ENCODE measurements at places on chromosomes 5 and 9. TPM values are rescaled to one million over a fixed set of nuclear protein-coding genes. Genes with fewer than 3 reads are reported as not detected.

STK32A gene
- total RNA-seq, result 16.7 TPM

IPPK gene
- total RNA-seq, result 18.0 TPM

FGF10 gene
- 1.3 TPM for total RNA-seq

FAM13B gene
- 41.7 TPM for total RNA-seq

CNOT8 gene
- 81.8 TPM for total RNA-seq

PTBP3 gene
- 85.3 TPM for total RNA-seq

DTWD2 gene
- total RNA-seq, result 7.2 TPM

GRCh38 chr9:34686231-34686630, 4.8 kb downstream of the CCL19 start:
- DNase-seq, result no peak

DNA sequence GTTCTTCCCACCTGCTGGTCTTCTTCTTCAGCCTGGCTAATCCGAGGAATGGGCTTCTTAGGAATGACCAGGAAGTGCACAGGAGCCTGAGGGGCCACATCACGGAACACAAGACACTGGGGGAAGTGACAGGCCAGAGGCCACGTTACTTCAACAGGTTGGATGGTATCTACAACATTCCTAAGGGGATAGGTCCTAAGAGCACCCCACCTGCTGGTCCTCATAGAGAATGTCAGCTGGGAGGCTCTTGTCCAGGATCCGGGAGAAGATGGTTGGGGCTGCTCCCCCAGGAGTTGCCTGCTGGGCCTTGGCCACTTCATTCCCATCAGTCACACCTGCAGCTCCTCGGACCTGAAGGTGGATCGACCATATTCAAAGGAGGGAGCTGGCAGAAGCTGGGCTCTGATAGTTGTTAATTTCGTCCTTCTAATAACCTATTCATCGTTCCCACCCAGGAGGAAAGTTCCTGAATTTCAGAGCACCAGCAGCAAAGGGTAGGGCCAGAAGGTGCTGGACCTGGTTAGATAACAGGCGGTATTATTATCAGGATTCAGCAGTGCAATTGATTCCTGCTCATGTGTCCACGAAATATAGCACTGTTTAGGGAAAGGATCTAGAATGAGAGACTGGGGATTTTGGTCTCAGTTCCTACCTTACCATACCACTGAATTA, 1.3 kb downstream of the HINT2 start:
- peak; percentile 46 for DNase-seq

- no peak for DNase-seq
Measured at GRCh38 chr5:83947763-83948162, 227.1 kb upstream of the HAPLN1 start.

DNA sequence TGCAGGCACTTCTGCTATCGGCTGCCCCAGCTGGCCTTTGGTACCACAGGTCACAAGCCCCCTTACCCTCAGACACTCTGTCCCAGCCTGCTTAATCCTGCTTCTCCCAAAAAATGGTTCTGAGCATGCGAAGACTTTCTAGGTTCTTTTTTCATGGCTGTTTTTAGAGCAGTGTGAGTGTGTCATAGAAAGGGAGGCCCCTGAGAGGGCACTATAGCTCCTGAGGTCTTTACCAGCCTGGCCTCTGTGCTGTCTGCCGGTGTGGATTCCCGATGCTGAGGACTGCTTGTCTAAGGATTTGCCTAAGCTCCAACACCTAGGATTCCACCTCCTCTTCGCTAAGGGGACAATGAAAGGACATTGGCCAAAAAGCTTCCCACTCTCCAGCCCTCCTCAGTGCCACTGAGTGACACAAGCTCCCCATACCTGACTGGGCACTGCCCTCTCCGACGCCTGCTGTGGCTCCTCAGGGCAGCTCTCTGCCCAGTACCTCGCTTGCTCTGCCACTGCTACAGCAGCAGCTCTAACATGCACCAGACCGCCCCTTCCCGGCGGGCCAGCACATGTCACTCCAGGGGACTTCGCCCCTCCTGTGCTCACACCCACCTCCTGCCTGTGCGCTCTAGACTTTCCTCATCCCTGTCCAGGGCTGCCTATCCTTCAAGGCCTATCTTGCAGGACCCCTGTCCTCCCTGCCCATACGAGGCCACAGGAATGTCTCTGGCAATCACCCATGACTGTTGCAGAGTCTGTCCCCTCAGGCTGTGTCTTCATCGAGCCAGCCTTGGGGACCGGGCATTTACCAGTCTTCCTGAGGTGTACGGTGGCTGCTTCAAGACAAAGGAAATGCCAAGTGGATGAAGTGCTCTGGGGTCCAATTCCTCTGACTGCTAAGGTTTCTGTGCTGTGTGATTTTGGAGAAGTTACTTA, 21.0 kb downstream of the MACROH2A1 start:
- DNase-seq, result no peak

DNA sequence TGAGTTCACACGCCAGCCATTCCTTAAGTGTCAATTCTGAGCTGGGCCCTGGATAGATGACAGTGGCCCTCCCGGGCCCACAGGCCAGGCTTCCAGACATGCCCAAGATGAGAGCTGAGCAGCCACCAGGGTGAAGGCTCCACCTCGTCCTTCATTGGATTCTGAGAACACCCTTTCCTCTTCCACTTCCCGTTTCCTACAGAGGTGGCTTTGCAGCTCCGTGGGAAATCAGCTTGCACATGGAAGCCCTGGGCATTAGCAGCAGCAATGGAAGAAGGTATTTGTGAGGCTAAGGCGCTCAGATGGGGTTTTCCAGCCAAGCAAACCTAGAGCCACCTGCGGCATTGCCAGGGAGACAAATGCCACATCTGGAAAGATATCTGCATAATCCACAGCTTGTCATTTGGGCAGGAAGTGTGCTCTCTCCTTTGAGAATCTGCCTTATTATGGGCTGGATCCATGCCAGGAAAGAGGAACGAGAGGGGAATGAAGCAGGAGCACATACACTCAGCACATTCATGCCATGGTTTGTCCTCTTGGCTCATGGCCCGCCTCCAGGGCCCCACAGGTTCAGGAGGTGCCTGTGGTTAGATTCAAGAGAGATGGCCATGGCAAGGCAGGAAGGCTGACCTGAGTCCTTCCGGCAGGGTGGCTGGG, 34.1 kb downstream of the CFAP77 start:
- no peak for DNase-seq

DNA sequence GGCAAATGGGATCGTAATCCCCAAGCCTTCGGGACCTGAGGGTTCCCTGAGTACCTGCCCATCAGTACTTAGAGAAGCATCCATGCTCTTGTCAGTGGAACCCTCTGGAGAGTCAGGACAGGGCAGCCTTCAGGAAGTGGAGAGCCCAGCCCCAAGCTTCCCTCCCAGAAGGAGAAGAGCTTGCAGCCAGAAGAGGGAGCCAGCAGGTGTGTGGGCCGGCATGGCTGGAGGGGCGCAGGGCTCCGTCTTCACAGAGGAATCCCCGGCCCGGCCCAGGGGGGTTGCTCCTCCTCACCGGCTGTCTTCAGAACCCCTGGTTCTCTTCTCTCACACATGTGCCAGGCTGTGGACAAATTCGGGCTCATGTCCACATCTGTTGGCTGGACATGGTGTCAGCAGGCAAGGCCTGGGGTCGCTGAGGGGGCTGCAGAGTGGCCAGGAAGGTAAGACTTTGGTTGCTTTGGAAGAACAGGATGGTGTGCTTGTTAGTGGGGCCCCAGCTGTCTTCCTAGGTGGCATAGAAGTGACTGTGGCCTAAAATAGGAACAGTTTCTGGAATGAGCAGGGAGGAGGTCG, 58.9 kb upstream of the RXRA start:
- no peak for DNase-seq

DNA sequence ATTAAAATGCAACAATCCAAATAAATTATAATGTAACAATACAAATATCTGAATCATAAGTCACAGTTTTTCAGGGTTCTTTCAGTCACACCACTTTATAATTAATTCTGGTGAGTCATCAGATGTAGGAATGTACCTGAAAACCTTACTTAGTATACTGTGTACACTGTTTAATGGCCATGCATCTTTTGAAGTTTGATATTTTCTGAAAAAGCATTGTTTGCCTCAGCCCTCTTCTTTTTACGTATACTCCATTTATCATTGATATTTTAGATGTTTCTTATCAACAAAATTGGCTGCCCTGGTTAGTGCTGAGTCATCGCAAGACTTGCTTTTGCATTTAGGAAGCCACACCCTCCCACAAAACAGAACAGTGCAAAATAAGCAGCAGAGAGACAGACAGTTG, 218.6 kb downstream of the PJA2 start:
- DNase-seq, result no peak

DNA sequence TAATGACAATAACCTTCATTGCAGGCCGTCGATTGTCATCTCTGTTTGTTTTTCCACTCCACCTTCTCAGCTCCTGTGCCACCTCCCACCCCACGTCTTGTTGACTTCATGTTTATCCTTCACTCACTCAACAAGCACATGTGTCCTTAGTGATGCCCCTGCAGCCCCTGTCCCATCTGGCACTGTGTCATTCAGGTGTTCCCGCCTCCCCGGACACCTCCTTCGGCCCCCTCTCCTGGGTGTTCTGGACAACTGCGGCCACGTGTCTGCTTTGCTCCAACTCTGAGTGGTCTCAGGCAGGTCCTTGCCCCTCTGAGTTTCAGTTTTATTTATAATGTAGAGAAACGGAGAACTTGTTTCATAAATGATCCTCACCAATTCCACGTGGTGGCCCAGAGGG, 91.0 kb upstream of the COL5A1 start:
- peak; percentile 26 for DNase-seq

DNA sequence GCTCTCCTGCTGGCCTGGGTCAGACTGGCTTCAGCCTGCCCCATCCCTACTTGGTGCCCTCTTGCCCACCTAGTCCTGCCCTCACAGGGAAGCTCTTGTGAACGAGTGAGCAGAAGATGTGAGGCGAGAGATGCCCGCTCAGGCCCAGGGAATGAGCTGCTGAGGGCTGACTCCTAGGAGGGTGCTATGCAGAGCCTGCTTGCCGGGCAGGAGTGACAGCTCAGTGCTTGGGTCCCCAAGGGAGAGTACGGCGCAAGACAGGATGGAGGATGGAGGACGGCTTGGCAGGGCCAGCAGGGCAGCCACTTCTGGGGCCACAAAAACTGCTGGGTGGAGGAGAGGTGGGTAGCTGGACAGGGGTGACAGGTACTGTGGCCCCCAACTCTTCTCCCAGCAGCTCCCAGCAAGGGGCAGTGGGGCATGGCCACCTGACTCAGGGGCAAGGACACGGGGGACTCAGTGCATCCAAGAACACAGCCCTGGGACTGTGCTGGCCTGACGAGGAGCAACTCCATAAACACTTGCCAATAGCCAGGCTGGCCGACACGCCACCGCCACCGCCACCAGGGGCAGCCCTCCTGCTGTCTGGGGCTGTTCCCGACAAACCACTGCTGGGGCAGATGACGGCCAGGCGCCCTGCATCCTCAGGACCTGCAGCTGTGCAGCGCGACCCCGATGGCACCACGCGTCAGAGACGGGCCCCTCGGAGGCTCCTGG, 55.6 kb upstream of the UBAC1 start:
- DNase-seq, result no peak

- no peak for DNase-seq
Measured at GRCh38 chr5:177550122-177550521, 4.2 kb downstream of the FAM193B start.

DNA sequence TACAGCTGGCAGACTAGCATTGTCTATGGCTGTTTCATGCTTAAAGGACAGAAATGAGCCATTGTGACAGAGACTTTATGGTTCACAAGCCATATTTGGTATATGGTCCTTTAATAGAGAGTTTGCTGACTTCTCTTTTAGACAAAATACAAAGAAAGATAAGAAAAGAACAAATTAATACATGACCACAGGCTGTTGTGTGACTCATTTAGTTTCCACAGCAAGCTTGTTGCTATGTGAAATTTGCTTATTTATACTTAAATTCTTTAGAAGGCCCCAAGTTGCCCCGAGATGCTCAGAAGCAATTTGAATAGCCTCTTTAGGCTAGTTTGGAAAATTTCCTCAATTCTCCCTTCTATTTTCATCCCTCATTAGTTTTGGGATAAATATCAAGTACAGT, 315.3 kb upstream of the RPS23 start:
- DNase-seq, result no peak

DNA sequence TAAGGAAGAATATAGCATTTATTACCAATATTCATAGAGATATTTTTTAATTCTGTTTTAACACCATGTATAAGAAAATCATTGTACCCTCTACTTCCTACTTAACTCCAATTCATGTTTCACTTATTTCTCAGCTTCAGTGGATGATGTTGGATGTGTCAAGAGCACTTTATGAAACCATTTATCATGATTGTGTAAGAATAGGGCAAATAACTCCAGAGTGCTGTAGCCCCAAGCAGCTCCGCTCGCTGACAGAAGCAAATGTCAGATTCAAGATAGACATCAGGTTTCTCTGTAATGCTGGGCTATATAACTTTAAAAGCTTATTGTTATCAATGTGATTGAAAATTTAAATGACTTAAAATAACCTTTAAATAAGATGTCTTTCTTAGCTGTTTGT, 50.4 kb downstream of the MAST4 start:
- DNase-seq, result no peak

GRCh38 chr5:32779754-32780415, 68.8 kb downstream of the NPR3 start:
- peak; percentile 39 for DNase-seq

DNA sequence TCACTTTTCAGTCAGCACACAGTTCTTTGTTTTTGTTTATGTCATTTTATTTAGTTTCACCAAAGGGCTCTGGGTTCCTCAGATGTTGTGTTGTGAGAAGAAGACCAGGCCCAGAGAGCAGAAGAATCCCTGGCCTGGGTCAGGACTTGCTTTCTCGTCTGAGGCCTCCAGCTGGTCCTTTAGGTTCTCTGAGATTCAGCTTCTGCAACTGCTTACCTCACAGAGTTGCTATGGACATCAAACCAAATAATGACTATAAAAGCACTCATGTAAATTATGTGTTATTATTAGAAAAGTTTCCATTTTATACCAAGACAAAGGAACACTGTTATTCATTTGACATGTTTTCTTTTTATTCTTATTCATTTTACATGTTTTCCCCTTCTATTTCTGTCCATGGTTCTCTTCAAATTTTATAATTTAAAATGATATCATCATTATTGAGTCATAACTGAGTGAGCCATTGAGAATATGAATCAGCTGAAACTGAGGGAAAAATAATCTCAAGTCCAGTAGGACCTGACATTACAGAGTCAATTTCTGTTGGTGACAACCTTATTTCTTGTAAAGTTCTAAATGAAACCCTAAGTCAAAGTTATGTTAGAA, 44.0 kb upstream of the GLRX start:
- DNase-seq, result no peak

DNA sequence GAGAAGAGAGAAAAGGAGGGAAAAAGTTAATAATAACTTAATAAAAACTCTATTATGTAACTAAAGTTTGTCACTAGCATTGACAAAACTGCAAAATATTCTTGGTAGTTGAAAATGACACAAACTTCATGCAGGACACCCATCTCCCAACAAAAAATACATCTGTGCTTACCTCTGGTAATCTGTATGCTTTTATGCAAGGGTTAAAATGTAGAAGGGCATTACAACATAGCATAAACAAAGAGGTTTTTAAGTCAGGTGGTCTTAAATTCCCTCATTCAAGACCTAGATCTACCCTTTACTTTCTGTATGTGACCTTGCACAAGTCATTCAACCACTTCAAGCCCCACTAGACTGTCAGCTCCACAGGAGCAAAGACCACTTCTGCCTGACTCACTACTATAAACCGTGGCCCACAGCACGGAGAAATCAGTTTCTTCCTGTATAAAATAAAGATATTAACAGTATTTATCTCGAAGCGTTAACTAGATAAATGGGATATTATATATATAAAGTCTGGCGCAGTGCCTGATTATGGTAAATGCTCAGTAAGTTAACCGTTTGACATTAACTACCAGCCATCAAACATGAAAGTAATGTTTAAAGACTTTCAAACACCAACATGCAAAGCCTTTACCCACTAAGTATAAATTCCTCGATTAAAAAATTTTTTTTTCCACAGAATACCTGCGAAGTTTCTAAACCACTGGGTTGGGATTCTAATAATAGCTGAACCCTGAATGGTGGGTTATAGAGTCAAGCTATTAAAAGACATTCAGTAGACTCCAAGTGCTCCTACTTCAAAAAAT, 2.0 kb downstream of the FBXL17 start:
- no peak for DNase-seq

Data from neural progenitor cell (in vitro differentiated cells).